ENCODE measurements at places on chromosomes 7 and 10. TPM values are rescaled to one million over a fixed set of nuclear protein-coding genes. Genes with fewer than 3 reads are reported as not detected.

Gene AKR1C3
- 3.7 TPM for total RNA-seq

Gene XRCC2
- 4.6 TPM for total RNA-seq

Gene AEBP1
- total RNA-seq, result 9.7 TPM

Gene CACNB2
- total RNA-seq, result not detected

Gene TBC1D12
- total RNA-seq, result 6.9 TPM

Gene IFIT1B
- total RNA-seq, result not detected

Gene BZW2
- total RNA-seq, result 103 TPM

Gene HOXA5
- 0.70 TPM for total RNA-seq

Gene ANKRD61
- total RNA-seq, result not detected

Gene CPA1
- total RNA-seq, result not detected

Gene PROSER2
- total RNA-seq, result 64.3 TPM

Gene ADAM12
- 0.55 TPM for total RNA-seq

Gene FAM237B
- not detected for total RNA-seq

Gene WDR86
- 0.08 TPM for total RNA-seq

Gene CPED1
- total RNA-seq, result 0.23 TPM

Gene CRHR2
- total RNA-seq, result not detected

All from hair follicular keratinocyte (primary cell).